T-cell (primary cell): ENCODE measurements at places on chromosomes 2 and 18.

- no peaks in the 10 kb centered on the region for H3K4me1 ChIP-seq
- H3K27me3 ChIP-seq = no peaks in the 10 kb centered on the region
- no peak overlapping the region for H3K27ac ChIP-seq
- no peaks in the 10 kb centered on the region for H3K36me3 ChIP-seq
- no peak for DNase-seq
- no peak overlapping the region for H3K4me3 ChIP-seq
Measured at GRCh38 chr2:50782543-50782942, 249.4 kb downstream of the NRXN1 start.

- no peak overlapping the region for H3K27ac ChIP-seq
- H3K36me3 ChIP-seq = no peaks in the 10 kb centered on the region
- H3K4me3 ChIP-seq = no peak overlapping the region
- DNase-seq = no peak
Measured at GRCh38 chr2:177759443-177759842, 313.1 kb downstream of the PDE11A start.

DNA sequence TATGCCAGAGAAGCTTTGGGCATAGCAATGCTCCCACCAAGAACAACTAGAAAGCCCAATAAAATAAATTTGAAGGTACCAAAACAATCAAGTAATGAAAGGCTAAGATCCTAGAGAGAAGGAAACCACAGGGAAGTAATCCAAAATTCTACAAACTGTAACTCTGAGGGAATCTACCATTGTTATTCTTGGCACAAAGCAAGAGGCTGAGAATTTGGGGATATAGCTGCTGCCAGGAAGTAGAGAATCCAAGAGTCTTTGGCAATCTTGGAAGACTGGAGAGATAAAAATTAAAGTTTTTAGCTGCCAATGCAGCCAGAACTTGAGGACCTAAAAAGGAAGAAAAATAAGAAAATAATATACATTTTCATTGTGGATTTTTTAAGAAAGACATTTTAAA, 68.5 kb downstream of the PIGN start:
- DNase-seq = no peak
- no peak overlapping the region for H3K27ac ChIP-seq
- H3K27me3 ChIP-seq = no peaks in the 10 kb centered on the region
- H3K36me3 ChIP-seq = no peaks in the 10 kb centered on the region

DNA sequence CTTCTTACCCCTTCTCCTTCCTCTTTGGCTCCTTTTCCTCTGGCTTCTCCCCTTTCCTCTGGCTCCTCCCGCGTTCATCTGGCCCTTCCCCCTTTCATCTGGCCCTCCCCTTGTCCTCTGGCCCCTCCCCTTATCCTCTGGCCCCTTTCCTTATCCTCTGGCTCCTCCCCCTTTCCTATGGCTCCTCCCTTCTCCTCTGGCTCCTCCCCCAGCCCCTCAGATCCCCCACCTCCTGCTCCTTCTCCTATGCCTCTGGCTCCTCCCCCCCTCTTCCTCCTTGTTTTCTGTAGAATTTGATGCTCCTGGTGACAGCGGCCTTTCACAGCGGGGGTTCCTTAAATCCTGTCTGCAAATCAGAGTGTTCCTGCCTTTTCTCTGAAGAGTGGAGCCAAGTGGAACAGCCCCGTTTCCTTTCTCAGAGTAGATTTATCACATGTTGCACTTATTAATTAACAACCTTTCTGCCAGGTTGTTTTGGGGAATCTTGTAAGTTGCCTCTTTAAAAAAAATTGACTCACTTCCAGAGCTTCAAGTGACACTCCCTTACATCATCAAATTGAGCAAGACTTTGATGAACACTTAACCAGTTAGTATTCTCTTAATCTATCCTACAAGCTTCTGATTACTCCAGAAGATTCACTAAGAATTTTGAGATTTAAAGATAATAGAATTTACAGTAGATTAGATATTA, 27.9 kb downstream of the FABP1 start:
- no peak for DNase-seq

DNA sequence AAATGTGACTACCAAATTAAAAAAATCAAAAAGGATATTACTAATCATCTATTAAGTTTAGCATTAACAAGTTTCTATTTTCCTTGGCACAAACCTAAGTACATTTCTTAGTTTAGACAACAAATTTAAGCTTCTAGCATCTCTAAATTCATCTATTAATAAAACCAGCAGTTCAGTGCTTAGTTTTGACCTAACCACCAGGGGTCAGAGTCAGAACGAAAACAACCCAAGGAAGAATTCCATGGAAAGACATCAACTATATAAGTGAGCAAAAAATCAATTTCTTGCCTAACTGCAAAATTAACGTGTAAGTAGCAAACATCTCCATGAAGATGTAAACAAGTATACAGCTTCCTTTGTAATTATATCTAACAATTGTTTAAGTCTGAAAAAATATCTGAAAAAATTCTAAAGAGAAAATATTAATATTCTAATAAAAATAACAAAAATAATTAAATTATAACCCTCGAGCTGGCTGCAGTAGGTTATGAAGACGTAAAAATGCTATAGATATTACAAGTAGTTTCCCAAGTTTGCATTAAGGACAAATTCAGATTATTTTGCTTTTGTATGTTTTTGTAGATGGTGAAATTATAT, 83.7 kb downstream of the CERKL start:
- no peaks in the 10 kb centered on the region for H3K36me3 ChIP-seq
- H3K27ac ChIP-seq = no peak overlapping the region
- DNase-seq = no peak
- H3K27me3 ChIP-seq = no peaks in the 10 kb centered on the region
- H3K4me1 ChIP-seq = no peaks in the 10 kb centered on the region
- no peak overlapping the region for H3K4me3 ChIP-seq

DNA sequence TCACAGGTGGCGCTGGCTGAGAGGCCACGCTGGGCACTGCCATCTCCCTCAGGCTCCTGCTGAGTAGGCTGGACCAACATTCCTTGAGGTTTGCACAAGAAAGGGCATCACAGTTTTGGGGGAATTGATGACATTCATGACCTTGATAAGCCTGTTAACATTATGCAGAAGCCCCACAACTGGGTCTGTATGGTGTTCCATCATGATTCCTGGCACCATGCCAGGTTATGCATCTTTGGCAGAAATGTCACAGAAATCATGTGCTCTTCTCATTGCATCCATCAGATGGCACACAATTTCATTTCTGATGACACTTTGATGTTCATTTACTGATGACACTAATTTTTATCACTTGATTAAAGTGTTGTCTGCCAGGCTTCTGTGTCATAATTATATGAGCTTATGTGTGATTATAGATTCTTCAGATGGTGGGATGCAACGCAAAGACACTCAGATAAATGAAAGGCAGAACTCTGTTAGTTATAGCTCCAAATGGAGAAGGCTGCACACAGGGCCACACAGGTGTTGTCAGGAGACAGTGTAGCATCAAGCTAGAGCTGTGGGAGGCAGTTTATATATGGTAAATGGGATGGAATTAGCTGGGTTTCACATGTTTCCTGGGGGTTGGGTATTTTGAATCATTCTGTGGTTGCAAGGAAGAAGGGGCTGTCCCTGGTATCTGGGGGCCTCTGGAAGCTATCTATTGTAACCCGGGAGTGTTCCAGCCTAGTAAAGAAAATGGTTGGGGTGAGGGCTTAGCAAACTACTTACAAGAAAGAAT, 191.3 kb downstream of the SLC39A10 start:
- no peak for DNase-seq
- no peak overlapping the region for H3K4me3 ChIP-seq
- no peaks in the 10 kb centered on the region for H3K4me1 ChIP-seq
- no peaks in the 10 kb centered on the region for H3K36me3 ChIP-seq
- no peaks in the 10 kb centered on the region for H3K27me3 ChIP-seq
- H3K27ac ChIP-seq = no peak overlapping the region

DNA sequence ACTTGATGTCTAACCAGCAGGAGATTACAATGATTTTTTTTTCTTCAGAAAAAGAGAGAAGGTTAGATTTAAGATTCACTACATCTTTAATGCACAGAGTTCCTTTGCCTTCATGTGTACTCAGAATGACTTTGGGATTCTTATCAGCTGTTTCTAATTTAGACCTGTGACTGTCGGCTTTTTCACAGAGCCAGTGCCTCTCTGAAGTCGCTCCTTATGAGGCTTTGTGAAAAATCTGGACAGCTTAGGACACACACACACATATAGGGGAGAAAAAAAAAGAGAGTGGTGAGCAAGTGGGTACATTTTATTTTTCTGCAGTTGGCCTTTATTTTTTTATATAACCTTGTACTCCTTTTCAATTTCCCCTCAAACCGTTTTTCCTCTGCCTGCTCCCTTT, 893.1 kb upstream of the CELF4 start:
- no peak overlapping the region for H3K4me3 ChIP-seq
- H3K27me3 ChIP-seq = no peaks in the 10 kb centered on the region
- no peaks in the 10 kb centered on the region for H3K36me3 ChIP-seq
- no peak overlapping the region for H3K27ac ChIP-seq
- H3K4me1 ChIP-seq = no peaks in the 10 kb centered on the region
- DNase-seq = no peak

GRCh38 chr2:186912979-186913378, 64.0 kb upstream of the ZSWIM2 start:
- DNase-seq = no peak
- no peak overlapping the region for H3K27ac ChIP-seq
- no peaks in the 10 kb centered on the region for H3K4me1 ChIP-seq

DNA sequence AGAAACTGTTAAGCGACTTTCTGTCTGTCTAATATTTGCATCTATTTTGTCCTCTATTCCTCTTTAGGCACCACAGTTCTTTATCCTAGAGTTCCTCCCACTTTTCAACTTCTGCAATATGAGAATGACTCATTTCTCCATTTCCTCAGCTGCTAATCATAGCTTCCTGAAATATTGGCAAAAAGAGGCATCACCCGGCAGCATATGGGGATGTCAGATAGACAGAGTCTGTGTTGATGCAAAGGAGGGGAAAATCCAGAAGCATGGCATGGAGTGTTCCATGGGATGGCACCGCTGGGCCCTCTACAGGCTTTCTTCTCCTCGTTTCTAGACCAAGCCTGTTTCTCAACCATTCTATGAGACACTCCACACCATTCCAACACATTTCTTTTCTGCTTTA, 93.4 kb downstream of the DOCK10 start:
- H3K4me1 ChIP-seq = peaks cover 41% of the 10 kb centered on the region
- no peak overlapping the region for H3K4me3 ChIP-seq
- H3K27ac ChIP-seq = peak overlapping the region; percentile 3
- DNase-seq = no peak
- H3K27me3 ChIP-seq = no peaks in the 10 kb centered on the region

DNA sequence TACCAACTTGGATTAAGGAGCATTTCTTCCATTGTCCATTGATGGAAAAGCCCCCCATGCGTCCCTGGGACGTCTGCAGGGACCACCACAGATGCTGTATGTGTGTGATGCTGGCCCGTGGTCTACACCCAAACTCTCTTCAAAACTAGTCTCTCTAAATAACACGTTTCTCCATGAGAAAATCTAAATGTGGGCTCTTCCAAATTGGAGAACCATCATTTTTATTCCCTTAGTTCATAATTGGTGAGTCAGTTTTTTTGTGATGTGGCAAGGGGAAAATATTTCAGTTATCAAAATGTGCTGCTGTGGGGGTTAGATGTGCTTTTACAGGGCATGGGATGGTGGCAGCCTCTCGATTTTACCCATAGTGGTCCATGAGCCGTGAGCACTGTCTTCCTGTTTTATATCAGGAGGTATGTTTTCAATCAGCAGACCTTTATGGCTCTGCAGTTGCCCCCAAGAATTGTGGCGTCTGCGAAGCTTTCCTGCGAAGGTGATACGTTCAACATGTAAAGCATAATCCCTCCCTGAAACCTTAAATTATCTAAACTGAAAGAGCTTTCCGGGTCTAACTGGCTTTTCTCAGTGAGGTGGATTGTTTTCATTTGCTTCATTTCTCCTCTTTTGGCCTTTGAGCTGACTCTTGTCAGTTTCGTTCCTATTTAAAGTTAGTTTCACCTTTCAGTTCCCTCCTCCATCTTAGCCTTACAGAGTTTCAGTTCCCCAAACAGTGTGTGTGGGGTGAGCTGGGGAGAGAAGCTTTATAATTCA, 78.4 kb downstream of the SETBP1 start:
- peaks cover 15% of the 10 kb centered on the region for H3K4me1 ChIP-seq
- H3K4me3 ChIP-seq = peak overlapping the region; percentile 18
- H3K27me3 ChIP-seq = no peaks in the 10 kb centered on the region
- H3K36me3 ChIP-seq = no peaks in the 10 kb centered on the region
- no peak for DNase-seq

GRCh38 chr18:7545734-7546133, 21.4 kb upstream of the PTPRM start:
- no peak overlapping the region for H3K27ac ChIP-seq
- no peaks in the 10 kb centered on the region for H3K36me3 ChIP-seq
- no peaks in the 10 kb centered on the region for H3K27me3 ChIP-seq
- H3K4me1 ChIP-seq = no peaks in the 10 kb centered on the region
- H3K4me3 ChIP-seq = no peak overlapping the region

- no peaks in the 10 kb centered on the region for H3K4me1 ChIP-seq
- DNase-seq = no peak
- H3K36me3 ChIP-seq = no peaks in the 10 kb centered on the region
- no peak overlapping the region for H3K27ac ChIP-seq
- no peak overlapping the region for H3K4me3 ChIP-seq
Measured at GRCh38 chr2:240873805-240874714, 5.4 kb downstream of the AGXT start.

DNA sequence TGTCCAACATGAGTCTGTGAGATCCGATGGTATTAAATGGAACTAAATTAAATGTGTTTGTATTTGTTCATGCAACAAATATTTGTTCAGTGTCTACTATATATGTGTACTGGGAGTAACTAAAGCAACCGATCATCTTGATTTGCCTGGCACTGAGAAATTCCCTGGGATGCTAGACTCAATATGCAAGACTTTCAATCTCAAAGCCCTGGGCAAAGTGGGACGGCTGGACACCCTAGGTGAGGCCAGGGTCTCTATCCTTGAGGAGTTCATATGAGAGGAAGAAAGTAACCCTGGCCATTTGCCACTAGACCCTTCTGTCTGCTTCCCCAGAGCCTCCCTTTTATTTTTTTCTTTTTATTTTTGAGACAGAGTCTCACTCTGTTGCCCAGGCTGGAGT, 44.0 kb upstream of the HPCAL1 start:
- H3K27ac ChIP-seq = no peak overlapping the region
- peaks cover 34% of the 10 kb centered on the region for H3K27me3 ChIP-seq
- H3K36me3 ChIP-seq = no peaks in the 10 kb centered on the region
- H3K4me1 ChIP-seq = peaks cover 9% of the 10 kb centered on the region
- no peak overlapping the region for H3K4me3 ChIP-seq

- peak overlapping the region; percentile 74 for H3K27ac ChIP-seq
- H3K36me3 ChIP-seq = no peaks in the 10 kb centered on the region
- no peaks in the 10 kb centered on the region for H3K27me3 ChIP-seq
- no peak for DNase-seq
- no peak overlapping the region for H3K4me3 ChIP-seq
- no peaks in the 10 kb centered on the region for H3K4me1 ChIP-seq
Measured at GRCh38 chr2:61670591-61671501, 132.7 kb upstream of the XPO1 start.
